ENCODE measurements at places on chromosomes 3 and 15.
A peak's percentile ranks its signal among the peaks of the same experiment; 100 is the strongest.

DNA sequence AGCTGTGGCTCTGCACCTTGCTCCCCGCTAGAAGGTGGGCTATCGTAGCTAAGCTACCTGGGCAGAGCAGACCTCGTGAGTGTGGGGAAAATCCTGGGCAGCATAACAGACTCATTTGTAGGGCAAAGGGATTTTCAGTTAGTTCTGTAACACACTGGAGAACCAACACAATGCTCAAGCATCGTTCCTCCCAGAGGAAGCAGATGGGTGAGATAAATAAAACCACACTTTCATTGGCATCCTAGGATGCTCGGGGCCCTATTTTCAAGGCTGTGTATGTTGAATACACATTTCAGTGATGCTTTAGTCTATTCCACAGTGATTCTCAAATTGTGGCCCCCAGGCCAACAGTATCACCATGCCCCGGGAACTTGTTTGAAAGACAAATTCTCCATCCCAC lies 20.0 kb downstream of the LIPC start:
- no peak for DNase-seq

DNA sequence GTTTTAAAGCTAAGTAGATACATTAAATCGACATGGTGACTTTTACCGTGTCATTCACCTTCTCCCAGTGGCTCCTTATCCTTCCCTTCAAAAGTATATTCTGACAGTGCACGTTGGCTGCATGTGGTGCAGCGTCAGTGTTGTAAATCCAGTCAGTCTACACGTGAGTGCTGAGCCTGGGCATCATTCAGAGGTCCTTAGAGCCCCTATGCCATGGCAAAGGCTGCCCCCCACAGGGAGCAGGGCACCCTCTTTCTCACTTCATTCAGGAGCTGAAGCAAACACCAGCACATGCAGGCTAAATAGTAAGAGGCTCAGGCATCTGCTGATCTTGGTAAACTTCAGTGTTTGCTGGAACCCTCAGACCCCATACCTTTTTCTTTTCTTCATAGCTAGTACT lies 43.3 kb downstream of the RASGRP1 start:
- DNase-seq = no peak

GRCh38 chr3:144351011-144351410 lies 379.4 kb downstream of the DIPK2A start:
- DNase-seq = no peak

GRCh38 chr3:37124435-37124834 lies 49.9 kb downstream of the LRRFIP2 start:
- DNase-seq = no peak

DNA sequence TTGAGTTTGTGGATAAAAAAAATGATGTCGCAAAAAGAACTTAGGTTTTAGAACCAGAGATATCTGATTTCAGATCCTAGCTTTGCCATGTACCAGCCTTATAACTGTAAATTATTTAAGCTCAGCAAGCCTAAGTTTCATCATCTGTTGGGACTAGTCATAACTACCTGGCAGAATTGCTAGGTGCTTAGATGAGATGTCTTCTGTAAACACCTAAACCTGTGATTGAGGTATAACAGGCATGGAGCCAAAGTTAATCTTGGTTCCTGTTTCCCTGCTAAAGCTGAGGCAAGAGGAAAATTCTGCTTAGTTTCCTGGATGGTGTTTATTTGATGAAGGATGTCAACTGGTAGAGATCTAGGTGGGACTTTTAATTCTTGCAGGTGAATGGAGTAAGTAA lies 331.3 kb upstream of the RBMS3 start:
- DNase-seq = no peak

DNA sequence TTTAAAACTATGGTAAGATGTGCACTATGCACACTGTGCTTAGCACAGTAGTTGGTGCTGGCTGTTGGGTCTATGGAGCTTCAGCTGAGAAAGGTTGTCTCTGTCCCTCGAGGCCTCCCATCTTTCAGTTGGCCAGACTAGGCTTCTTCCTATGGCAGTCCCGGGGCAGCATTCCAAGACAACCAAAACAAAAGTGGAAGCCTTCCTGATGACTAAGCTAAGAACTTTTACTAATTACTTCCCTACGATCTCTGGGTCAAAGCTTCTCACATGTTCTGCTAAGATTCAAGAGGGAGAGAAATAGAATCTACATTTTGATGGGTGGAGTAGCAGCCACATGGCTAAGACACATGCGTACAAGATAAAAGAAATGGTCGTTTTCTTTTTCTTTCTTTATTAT lies 342.8 kb downstream of the TUSC7 start:
- no peak for DNase-seq

GRCh38 chr3:123105201-123106189 lies 38.7 kb downstream of the PDIA5 start:
- peak; percentile 33 for DNase-seq

DNA sequence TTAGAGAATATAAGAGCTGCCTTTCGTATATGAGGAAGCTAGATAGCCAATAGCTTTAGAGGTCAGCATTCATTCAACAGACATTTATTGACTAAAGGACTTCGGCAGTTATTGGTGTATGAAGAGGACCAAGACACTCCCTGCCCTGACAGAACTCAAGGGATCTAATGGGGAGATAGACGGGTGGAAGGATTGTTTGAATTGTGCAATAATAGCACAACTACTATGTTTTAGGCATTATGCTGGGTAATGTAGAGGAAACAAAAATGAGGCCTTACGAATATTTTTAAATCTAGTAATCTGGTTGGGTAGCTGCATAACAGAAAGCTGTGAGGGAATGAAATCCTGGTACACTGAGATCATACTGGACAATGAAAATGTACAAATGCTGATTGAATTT lies 5.0 kb downstream of the LRCH3 start:
- no peak for DNase-seq

- DNase-seq = no peak
Measured at GRCh38 chr3:81769299-81769698, 7.9 kb upstream of the GBE1 start.

GRCh38 chr15:57296473-57297162 lies 79.7 kb upstream of the CGNL1 start:
- DNase-seq = no peak

GRCh38 chr3:141960731-141961130 lies 84.3 kb downstream of the ATP1B3 start:
- no peak for DNase-seq
